Hippocampal formation (tissue), 2 donors: ENCODE measurements at places on chromosomes 1 and 21.

- no peak for DNase-seq
These were observed 10.4 kb downstream of the TRABD2B start for GRCh38 chr1:47986761-47987200.

- DNase-seq: no peak
These were observed 7.3 kb upstream of the FCGR2A start for GRCh38 chr1:161497961-161498360.

DNA sequence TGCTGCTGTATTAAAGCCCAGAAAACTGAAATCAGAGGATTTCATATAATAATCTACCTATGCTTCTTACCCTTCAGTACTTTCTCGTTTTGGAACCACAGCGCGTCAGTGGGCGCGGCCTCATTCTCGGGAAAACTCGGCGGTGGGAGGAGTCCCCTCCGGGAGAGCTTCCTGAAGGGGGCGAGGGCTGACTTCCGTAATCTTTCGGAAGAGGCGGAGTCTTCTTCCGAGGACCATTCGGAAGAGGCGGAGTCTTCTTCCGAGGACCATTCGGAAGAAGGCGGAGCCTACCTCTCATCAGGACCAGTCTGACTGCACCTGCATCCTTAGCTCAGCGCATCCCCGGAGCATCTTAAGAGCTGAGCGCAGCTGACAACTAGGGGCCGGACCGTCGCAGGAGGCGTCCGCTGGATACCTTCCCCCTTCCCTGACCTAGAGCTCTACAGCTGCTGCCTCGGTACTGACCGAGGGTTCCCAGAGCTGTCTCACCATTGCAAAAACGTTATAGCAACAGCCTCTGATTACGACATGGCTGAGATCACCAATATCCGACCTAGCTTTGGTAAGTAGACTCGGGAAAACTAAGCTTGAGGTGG, at the start of gene SYT11:
TSS of gene SYT11 (plus strand) at position 334 of the 596 bp plus-strand sequence. CDS start at position 529, 195 bp downstream.
- peak; percentile 98 for DNase-seq

DNA sequence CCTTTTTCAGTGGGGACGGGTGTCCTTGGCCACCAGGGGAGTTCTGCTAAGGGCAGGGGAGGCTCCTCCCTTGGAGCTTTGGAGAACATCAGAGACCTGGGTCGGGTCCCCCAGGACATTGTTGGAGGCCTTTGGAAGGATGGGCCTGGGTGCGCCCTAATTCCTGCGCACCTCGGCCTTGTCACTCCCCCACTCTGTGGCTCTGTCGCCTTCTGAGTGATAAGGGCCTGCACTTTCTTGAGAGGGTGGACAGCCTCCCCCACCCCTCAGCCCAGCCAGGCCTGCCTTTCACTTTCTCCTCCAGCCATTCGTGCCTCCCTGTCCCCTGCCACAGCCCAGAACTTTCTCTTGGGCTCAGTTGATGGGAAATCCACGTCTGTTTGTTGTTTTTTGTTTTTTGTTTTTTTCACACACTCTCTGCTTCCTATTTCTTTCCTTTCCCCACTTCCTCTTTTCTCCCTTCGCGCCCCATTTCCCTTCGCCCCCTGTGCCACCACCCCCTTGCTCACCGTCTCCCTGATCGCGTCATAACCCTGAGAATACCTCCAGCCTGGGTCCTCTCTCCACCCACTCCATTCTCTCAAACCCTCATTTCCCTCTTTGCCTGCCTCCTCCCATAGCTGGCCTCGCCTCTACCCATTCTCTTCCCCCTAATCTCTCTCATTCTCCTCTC, 85.6 kb downstream of the PAX7 start:
- no peak for DNase-seq

DNA sequence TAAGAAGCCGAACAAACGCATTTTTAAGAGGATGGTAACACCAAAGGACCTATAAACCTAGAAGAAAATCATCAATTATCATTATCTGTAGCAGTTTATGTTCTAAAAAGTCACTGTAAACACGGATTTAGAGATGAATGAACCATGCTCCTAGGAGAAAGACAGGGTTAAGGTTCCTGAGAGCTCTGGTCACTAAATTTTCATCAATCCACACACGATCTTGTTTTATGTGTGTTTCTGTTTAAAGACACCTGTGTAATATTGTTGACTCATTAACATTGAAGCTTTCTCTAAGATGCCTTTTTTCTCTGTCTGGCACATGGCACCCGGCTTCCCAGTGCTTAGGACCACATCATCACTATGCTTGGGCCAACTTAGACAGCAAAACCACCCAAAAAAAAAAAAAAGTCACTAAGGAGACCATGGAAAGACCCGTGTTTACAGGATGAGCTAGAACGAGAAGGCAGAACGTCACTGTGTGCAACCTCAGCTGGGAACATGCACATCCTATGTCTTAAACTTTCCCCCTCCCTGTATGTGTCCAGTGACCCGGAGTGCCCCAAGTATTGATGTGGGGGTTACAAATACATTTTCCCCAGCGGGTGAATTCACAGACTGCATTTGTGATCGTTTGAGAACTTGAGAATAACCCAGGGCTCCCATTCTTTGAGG, 55.8 kb upstream of the PDE9A start:
- DNase-seq: no peak

GRCh38 chr1:99004254-99004860, 304 bp downstream of the PLPPR5 start:
- no peak for DNase-seq

- no peak for DNase-seq
These were observed 2.3 kb upstream of the NENF start for GRCh38 chr1:212430416-212430815.

DNA sequence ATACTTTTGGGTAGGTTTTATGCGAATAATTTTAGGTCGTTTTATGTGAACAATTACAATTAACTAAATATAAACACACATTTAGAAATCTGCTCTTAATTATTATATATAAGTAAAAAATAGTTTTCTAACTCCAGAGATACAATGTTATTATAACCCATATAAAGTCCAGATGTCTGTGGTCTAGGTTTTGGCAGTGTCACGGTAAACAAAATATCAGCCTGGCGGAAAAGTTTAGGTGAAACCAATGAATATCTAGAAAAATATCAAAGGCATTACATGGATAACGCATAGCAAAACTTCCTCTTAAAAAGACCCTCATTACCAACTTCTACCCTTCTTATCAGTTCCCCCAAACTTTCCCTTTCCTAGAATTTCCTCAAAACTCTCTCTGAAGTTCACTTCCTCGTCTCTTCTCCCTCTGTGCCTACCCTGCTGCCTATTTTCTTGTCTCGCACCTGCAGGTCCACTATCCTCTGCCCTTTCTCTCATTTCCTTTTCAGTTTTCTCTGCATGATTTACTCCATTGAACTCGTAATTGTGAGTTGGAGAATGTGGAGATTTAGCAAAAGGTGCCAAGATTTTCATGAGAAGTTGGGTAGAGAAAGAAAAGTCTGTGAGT, 21.8 kb downstream of the VTCN1 start:
- DNase-seq: no peak

DNA sequence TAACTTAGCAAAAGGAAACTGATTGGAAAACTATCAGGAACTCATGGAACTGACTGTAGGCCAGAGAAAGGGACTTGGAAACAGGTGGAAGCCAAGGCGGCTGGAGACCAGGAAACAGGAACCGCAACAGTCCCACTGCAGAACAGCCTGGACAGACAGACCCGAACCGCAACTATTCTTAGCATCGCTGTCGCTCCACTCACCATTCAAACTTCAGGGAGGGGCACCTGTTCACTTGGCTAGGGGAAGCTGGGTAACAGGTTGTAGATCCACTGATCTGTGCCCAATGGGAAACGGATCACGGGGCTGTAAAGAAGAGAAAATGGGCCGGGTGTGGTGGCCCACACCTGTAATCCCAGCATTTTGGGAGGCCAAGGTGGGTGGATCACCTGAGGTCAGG, 61.9 kb downstream of the CLSTN1 start:
- no peak for DNase-seq

GRCh38 chr1:218971156-218971555, 202.5 kb upstream of the LYPLAL1 start:
- no peak for DNase-seq

- DNase-seq: no peak
These were observed 17.2 kb downstream of the HENMT1 start for GRCh38 chr1:108643492-108644335.

DNA sequence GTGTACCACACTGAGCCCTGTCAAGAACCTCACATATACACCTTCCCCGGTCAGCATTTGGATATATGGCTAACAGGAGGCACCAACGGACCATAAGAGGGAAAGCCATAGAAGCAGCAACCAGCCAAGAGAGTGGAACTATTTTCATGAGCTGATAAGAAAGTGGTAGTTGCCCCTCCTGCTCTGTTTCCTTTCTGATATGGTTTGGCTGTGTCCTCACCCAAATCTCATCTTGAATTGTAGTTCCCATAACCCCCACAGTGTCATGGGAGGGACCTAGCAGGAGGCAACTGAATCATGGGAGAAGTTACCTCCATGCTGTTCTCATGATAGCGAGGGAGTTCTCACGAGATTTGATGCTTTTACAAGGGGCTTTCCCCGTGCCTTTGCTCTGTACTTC, 366.1 kb upstream of the DAB1 start:
- no peak for DNase-seq

GRCh38 chr1:172325531-172325930, 95.0 kb upstream of the C1orf105 start:
- no peak for DNase-seq
